Sciatic nerve (tissue), 2 donors: ENCODE measurements at places on chromosomes 6 and 20. TPM values are rescaled to one million over a fixed set of nuclear protein-coding genes. Genes with fewer than 3 reads are reported as not detected.

Gene EDN3
- total RNA-seq, result not detected

Gene GPR63
- 0.49 TPM for total RNA-seq

Gene OR2H2
- not detected for total RNA-seq

Gene HLA-DQA2
- 10.2 TPM for total RNA-seq

Gene FAM184A
- total RNA-seq, result 7.8 TPM

Gene ZNF391
- total RNA-seq, result 7.1 TPM

Gene RCAN2
- 14.8 TPM for total RNA-seq

Gene CYP24A1
- not detected for total RNA-seq

Gene CLPSL1
- not detected for total RNA-seq

Gene CYP21A2
- total RNA-seq, result 6.1 TPM

DNA sequence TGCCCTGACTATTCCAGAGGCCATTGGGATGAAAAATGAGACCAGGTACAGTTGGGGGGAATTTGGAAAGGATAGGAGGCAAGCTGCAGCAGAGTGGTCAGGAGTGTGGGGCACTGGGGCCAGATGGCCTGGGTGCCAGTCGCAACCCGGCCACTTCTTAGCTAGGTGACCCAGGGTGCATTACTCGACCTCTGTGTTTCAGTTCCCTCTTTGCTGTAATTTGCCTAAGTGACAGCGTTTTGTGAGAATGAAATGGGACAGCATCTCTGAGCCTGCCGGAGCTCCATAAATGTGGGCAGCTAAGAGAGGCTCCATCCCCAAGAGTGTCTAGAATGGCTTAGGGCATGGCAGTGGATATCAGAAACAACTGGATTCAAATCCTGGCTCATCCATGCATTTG is 13.9 kb downstream of the LRFN2 start:
- no peak for DNase-seq

- peak; percentile 58 for DNase-seq
Measured at GRCh38 chr6:332671-333070, 40.4 kb downstream of the DUSP22 start.

DNA sequence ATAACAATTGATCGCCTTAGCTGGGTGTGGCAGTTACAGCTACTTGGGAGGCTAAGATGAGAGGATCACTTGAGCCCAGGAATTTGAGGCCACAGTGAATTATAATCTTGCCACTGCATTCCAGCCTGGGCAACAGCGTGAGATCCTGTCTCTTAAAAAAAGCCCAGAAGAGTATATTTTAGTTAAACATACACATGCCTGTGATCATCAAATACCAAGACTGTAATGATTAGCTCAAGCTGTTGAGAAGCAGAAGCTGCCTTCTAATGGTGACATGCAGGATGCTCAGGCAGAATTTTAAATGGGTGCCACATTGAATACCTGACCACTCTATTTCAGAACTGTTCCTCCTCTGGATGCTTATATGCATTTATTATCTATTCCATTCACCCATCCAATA is 8.9 kb upstream of the TMEM14A start:
- no peak for DNase-seq

GRCh38 chr20:36544134-36545018 is 3.1 kb downstream of the MYL9 start:
- DNase-seq, result peak; percentile 70

GRCh38 chr20:42747765-42748411 is 441.8 kb downstream of the PTPRT start:
- DNase-seq, result no peak

GRCh38 chr20:52152416-52152815 is 39.2 kb downstream of the ZFP64 start:
- DNase-seq, result no peak

- DNase-seq, result peak; percentile 62
Measured at GRCh38 chr20:16761305-16761829, 13.2 kb downstream of the OTOR start.

DNA sequence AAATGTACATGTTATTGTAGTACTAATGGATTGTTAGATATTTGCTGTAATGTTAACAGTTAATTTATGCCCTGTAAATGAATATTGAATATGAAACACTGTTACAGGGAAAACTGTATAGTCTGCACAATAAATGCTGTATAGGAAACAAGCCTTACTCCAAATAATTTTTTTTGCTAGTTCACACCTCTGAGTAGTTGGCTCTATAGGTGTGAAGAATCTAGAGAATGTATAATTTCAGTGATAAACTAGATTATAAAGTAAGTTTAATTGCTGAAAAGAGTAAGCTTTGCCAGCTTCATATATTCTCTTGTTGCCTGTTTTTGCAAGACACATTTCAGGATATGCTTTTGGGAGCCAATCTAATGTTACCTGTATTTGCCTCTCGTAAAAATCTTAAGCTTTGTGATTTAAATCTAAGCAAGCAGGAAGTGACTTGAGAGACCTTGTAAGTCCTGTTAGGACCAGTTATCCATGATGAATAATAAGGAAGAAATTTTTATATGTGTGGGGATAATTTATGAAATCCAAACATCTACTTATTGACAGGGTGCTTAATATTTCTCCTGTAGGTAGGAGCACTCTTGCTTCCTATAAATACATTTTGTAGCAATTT is 232.4 kb downstream of the ZFAND3 start:
- DNase-seq, result no peak

DNA sequence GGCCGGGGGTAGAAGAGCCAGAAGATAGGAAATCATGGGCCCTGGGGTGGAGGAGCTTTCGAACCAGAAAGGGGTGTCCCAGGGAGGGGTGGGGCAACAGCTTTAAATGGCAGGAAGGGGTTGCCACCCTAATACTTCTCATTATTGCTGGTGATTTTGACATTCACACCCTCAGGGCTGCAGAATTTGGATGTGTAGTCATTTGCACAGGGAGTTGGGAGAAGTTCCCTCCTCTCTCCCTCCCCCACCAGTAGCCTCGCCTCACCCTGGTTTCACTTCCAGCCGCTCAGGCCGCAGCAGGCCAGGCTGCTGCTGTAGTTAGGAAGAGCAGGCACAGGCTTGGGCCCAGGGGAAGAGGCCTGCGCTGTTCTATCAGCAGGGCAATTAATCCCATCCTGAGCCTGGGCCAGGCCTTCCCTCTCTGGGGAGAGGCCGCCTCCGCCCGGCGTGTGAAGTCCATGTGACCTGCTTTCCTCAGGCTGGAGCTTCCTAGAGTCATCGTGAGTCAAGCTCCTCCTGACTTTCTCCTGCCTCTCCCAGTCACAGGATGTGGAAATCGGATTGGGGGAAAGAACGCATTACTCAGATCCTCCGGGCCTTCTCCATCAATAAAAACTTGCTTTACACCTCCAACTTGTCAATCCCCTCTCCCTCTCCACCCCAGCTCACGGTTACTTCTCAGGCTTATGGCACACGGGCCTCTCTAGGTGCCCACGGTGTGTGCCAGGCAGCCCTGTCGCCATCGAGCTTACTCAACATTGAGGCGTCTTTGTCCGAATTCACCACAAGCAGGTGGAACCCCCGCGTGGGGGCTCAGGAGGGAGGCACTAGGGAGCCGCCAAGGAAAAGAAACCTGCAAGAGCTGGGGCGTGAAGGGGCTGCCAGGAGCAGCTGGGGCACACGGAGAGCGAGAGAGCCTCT is 7.8 kb downstream of the ADTRP start:
- DNase-seq, result peak; percentile 92

- no peak for DNase-seq
Measured at GRCh38 chr20:48015141-48015910, 230.0 kb upstream of the SULF2 start.

DNA sequence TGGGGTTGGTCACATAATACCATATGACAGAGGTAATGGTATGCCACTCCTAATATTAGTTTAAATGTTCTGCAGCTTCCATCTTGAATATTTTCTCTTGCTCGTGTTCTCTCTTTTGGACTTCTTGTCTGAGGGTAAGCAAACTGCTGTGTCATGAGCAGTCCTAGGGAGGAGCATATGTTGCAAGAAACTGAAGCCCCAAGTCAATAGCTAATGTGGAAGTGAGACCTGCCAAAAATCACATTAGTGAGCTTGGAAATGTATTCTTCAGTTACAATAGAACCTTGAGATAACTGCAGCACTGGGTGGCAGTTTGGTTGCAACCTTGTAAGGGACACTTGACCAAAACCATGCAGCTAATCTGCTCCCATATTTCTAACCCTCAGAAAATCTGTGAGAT is 178.2 kb upstream of the IMPG1 start:
- DNase-seq, result no peak

- DNase-seq, result no peak
Measured at GRCh38 chr20:47606983-47607613, 105.4 kb downstream of the NCOA3 start.

DNA sequence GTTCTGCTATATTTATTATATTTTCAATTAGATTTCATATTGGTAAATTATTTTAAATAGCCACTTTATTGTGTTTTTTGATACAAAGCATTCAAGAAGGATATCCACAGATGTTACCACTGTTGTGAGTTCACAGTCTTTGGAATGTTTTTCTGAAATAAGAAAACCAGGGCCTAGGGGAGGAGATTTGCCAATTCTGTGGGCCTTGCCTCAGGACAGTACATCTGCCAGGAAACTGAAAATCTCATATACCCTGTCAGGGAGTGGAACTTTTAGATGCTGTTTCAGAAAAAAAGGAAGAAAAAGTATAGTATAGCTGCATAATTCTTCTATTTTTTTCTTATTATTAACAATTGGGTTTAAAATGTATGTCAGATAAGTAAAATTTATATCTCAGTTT is 995.9 kb upstream of the ADGRB3 start:
- no peak for DNase-seq

GRCh38 chr6:68192988-68193387 is 442.1 kb upstream of the ADGRB3 start:
- DNase-seq, result no peak

DNA sequence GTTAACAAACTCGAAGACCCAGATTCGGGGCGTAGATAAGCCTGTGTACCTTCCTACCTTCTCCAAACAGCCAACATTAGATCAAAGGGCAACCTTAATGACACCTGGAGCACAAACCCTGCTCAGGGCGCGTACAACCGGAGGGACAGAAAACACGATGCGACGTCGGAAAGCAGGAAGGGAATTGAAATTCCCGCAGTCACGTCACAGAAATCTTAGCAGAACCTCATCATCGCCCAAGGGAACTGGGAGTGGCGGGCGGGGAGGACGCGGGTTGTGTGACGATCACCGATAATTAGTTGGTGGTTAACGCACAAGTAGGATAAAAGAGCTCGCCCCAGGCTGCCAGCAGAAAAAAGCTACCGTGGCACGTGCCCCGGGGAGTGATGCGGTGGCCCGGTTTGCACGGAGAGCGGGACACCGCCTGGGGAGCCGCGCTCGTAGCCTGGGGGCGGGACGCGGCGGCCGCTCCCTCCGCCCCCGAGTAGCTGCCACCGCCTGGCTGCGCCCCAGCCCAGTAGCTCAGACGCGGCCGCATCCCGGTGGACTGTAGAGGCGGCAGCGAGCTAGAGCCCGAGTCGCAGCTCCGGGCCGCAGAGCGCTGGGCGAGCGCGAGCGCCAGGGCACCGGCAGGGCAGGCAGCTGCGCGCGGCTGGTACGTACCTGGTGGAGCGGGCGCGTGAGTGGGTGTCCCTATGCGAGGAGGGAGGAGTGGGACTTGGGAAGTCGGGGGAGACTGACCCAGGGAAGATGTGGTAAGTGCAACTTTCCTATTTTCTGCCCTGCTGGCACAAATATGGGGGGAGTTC is at the start of gene PKIB:
TSS of gene PKIB (plus strand) at position 525 of the 809 bp plus-strand sequence. CDS start 107,390 bp downstream, outside the sequence.
- peak; percentile 75 for DNase-seq

- DNase-seq, result no peak
Measured at GRCh38 chr6:43334466-43335095, 26.0 kb upstream of the CRIP3 start.

DNA sequence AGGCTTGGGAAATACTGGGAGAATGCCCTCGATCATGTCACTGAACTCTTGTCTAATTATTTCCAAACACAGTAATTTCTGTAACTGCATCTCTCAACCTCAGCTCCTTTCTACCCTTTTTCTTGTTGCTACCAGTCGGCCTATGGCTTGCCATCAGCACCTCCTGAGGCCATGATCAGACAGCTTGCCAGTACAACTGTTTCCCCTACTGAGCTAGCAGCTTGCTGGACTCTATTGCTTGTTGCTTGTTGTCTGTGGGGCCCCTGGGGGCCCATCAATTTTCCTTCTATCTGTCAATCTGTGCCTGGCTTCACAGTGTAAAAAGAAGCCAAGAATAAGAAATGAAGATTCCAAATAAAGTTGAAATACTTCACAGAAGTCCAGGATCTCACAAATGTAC is 123.9 kb downstream of the OPN5 start:
- DNase-seq, result no peak

- no peak for DNase-seq
Measured at GRCh38 chr6:55868176-55868575, 7.2 kb downstream of the BMP5 start.

- no peak for DNase-seq
Measured at GRCh38 chr6:97969065-97969464, 686.0 kb upstream of the MMS22L start.

DNA sequence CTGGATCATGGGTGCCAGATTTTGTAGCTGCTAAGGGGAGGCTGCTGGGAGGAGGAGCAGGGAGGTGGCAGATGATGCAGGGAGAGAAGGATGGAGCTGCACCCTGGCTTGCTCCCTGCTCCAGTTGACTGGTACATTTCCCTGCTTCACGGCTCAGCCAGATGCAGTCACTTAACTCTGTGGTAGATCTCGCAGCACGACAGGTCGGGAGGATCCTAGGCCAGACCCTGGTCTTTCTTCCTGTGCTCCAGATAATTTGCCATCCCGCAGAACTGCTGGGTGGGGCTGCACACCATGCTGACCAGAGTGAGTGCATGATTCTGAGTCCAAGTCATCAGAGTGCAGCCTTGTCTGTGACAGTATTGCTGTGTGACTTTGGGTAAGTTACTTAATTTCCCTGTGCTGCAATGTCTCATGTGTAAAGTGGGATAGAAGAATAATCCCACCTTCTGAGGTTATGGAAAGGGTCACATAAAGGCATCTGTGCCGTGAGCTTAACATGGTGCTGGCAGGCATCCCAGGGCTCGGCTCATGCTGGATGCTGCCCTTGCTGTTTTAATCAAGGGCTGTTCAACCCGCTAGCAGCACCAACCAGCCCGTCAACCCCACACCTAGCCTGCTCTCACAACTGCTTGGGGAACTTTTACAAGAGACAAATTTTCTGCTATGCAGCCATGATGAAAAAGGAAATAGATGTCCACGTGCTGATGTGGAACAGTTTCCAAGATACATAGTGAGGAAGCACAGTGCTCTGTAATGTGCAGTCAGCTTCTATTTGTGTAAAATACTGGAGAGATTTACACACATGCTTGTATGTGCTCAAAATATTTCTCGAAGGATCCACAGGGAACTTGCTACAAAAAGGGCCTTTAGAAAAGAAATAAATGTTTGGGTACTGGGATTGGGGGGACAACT is 257.9 kb downstream of the CDH26 start:
- no peak for DNase-seq

DNA sequence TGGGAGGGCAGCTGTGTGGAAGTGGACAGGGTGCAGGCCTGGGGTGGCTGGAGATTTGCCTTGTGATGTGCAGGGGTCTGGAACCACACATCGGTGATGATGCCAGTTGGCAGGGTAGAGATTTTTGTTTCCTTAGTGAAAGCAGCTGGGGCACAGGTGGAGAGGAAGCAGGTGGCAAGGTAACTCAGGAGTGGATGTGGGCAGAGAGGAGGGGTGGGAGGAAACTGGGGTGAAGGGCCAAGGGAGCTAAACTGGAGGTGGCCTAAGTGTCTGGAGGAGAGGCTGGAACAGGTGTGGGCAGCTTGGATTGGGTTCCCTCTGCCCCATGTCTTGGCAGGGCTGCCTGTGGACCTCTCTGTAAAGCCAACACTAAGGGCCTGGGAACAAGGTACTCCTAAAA is 4.7 kb upstream of the SCUBE3 start:
- DNase-seq, result no peak

GRCh38 chr6:25012657-25013056 is 76.9 kb upstream of the RIPOR2 start:
- DNase-seq, result no peak
